ENCODE measurements at places on chromosomes 2 and 18. TPM values are rescaled to one million over a fixed set of nuclear protein-coding genes. Genes with fewer than 3 reads are reported as not detected.

- no peak overlapping the region for H3K27ac ChIP-seq
- peak; percentile 1 for DNase-seq
Measured at GRCh38 chr2:2024751-2025481, 280.6 kb upstream of the PXDN start.

DNA sequence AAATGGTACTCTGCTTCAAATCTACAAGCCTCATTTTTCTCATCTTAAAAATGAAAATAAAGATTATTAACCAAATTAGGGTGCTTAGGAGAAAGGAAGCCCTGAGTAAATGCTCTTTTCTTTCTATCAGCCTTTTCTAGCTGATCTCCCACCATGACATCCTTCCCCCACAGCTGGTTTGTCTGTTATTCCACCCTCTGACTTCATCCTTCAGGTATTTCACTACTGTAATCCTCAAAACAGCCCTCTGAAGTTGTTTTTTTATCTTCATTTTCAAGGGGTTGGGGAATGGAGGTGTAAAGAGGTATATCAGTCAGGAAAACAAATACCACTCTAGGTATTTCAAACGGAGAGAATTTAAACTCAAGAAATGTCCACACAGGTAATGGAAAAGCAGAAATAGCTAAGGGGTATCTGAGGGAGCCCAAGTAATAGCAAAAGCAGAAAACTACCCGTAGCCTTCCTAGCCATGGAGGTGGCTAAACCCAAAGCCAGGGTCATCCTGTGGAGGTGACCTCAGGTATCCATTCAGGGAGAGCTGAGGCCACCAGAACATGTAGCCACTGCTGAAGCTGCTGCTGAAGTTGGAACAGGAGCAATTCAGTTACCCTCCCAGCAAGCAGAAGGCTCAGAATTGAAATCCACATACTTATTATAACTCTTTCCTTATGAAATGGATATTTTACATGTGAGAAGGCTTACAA lies 990.9 kb upstream of the ACVR2A start:
- no peak for DNase-seq

DNA sequence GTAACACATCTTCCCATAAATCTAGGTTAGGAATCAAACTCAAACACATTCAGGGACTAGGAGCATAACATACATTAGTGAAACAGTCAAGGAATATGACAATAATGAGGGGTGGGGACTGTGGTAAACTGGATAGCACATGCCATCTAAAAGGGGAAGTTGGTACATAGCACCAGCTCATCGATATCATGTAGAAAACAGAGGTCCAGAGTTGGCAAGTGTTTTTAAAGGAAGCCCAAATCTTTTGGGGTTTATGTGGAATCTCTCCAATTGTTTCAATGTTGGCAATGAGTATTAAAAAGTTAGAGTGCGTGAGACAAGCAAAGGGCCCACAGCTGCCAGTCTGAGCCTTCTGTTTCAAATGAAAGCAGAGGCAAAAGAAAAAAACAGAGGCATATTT lies 24.4 kb downstream of the KLF7 start:
- no peaks in the 10 kb centered on the region for H3K4me1 ChIP-seq
- H3K4me3 ChIP-seq: no peak overlapping the region
- no peak overlapping the region for H3K27ac ChIP-seq
- DNase-seq: no peak

GRCh38 chr2:35803126-35803525 lies 552.5 kb upstream of the CRIM1 start:
- H3K36me3 ChIP-seq: no peaks in the 10 kb centered on the region
- H3K4me1 ChIP-seq: no peaks in the 10 kb centered on the region
- no peak overlapping the region for H3K27ac ChIP-seq
- no peak overlapping the region for H3K4me3 ChIP-seq

DNA sequence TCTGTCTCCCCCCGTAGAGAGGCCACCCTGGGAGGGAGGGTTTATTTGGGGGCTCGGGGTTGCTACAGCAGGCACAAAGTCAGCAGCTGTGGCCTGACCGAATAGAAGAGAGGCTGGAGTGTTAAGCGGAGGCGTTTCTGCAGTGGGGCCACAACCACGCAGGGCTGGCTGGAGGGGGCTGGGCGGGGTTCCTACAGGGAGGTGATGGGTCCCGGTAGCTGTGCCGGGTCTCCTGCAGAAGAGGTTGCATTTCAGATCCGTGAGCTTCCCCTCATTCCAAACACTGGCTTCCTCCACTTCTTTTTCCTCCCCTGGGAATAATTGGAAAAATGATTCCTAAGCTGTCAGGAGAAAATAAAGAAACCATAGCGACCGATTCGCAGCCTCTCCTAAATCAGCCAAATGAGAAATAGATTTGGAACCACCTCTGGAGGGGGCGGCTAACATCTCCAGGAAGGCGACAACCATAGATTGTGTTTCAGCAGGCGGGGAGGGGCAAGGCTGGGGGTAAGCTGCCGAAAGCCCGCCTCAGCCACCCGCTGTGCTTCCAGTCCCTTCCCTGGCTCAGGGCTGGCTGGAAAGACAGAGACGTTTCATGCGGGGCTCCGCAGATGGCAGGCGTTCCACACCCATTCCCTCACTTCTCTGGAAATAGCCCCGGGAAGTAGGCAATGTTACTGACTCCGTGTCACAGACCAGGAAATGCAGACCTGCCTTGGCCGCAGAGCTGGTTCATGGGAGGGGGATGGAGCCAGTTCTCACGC lies 85.6 kb upstream of the TAF1B start:
- no peaks in the 10 kb centered on the region for H3K27me3 ChIP-seq
- no peak overlapping the region for H3K4me3 ChIP-seq
- no peak overlapping the region for H3K27ac ChIP-seq
- no peaks in the 10 kb centered on the region for H3K36me3 ChIP-seq

GRCh38 chr2:8448824-8449556 lies 232.9 kb upstream of the ID2 start:
- H3K27ac ChIP-seq: no peak overlapping the region
- no peaks in the 10 kb centered on the region for H3K36me3 ChIP-seq
- no peaks in the 10 kb centered on the region for H3K27me3 ChIP-seq
- no peaks in the 10 kb centered on the region for H3K4me1 ChIP-seq
- no peak for DNase-seq

DNA sequence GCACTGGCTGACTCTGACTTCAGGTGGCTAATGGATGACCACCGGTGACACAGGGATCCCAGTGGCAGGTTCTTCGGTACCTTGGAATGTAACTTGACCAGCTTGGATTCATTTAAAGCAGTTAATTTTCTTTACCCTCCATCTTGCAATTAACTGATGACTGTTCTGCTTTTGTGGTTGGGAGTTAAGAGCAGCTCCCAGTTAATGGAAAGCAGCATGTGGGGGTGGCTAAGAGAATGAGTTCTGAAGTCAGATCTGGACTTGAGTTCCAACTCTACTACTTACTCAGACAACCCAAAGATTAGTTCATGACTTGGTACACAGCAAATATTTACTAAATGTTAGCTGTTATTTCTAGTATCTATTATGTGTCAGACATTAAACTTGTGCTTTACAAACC lies 58.5 kb downstream of the FAM228A start:
- H3K4me3 ChIP-seq: no peak overlapping the region
- no peaks in the 10 kb centered on the region for H3K36me3 ChIP-seq
- H3K4me1 ChIP-seq: no peaks in the 10 kb centered on the region
- no peak overlapping the region for H3K27ac ChIP-seq
- no peaks in the 10 kb centered on the region for H3K27me3 ChIP-seq

Gene FAM237A
- total RNA-seq: not detected

Gene ANKRD29
- total RNA-seq: 1.1 TPM

Gene VAMP8
- 185 TPM for total RNA-seq

Gene UGT1A4
- 1.8 TPM for total RNA-seq

Gene PPP3R1
- 67.8 TPM for total RNA-seq
